Uterus (tissue), 4 donors: ENCODE measurements at places on chromosomes 1 and 21. TPM values are rescaled to one million over a fixed set of nuclear protein-coding genes. Genes with fewer than 3 reads are reported as not detected.

Gene C4BPA
- 1.5 TPM for total RNA-seq

Gene TBX15
- 0.21 TPM for total RNA-seq

Gene PIK3C2B
- 20.6 TPM for total RNA-seq

DNA sequence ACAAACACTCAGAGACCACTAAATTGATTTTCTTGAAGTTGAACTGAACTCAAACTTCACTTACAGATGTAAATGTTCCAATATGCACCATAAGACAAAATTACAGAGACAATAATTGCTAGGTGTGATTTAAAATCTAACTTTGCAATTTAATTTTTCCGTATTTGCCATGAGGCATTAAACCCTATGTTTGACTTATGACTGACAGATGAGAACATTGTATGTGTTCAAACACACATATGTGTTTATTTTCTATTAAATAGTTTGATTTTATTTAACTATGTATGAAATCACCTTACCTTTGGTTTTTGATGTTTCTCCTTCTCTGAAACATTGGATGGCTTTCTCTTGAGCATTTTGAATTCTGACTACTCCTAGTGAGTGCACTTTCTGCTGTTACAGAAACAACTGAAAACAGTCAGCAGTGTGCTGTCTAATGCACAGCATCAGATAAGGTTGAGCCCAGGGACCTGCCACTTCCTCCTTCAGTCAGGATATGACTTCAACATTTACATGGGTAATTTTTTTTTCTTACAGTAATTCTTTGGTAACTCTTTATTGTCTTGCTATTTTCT is at the start of gene SAMSN1:
Gene SAMSN1 (minus strand): TSS at position 410 of the 575 bp plus-strand sequence. CDS start 54 bp downstream, at position 356.
- no peak within 1 kb of the TSS for H3K27ac ChIP-seq
- H3K27me3 ChIP-seq, result no peaks in the 10 kb centered on the region
- DNase-seq, result no peak
- H3K4me3 ChIP-seq, result no peak within 1 kb of the TSS
- H3K36me3 ChIP-seq, result no peaks in the 10 kb centered on the region

GRCh38 chr1:22177354-22178003 is 34.6 kb upstream of the WNT4 start:
- no peaks in the 10 kb centered on the region for H3K36me3 ChIP-seq
- DNase-seq, result no peak
- no peaks in the 10 kb centered on the region for H3K4me1 ChIP-seq

DNA sequence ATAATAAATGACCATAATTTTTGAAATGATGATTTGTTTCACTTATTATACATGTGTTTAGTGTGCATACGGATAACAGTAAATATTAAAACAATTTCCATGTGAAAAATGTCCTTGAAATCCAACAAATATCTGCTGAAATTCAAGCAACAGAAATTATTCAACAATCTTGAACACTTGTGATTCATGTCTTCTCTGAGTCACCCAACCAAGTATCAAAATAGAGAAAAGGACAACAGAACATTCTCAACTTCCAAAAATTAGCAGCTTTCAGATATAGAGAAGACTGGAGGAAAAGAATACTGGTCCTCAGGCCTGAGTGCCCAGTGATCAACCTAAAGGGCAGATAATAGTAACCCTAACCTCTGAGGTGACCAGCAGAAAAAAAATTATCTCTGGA is 90.8 kb downstream of the VAV3 start:
- no peaks in the 10 kb centered on the region for H3K4me1 ChIP-seq
- H3K27me3 ChIP-seq, result no peaks in the 10 kb centered on the region
- no peaks in the 10 kb centered on the region for H3K36me3 ChIP-seq
- no peak overlapping the region for H3K27ac ChIP-seq

- H3K27me3 ChIP-seq, result no peaks in the 10 kb centered on the region
- H3K27ac ChIP-seq, result no peak overlapping the region
- no peak for DNase-seq
- no peaks in the 10 kb centered on the region for H3K36me3 ChIP-seq
- H3K4me1 ChIP-seq, result no peaks in the 10 kb centered on the region
Observed at GRCh38 chr1:107459204-107459904, 318.5 kb downstream of the NTNG1 start.

GRCh38 chr1:172566196-172566997 is 33.4 kb downstream of the SUCO start:
- no peak overlapping the region for H3K4me3 ChIP-seq
- H3K36me3 ChIP-seq, result no peaks in the 10 kb centered on the region
- H3K27me3 ChIP-seq, result no peaks in the 10 kb centered on the region

DNA sequence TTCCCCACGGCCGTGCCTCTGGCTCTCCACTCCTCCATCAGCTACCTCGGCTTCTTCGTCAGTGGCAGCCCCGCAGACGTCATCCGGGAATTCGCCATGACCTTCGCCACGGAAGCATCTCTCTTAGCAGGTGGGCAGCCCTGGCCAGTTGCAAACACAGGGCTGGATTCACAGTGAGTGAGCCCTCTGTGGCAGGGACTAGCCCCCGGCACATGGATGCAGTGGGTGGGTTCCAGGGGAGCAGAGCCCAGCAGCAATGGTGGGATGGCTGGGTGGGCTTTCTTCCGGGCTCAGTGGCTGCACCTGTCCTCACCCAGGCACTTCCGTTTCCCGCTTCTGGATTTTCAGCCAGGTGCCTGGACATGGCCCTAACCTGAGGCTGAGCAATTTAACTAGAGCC is 9.4 kb downstream of the UBASH3A start:
- DNase-seq, result no peak
- H3K36me3 ChIP-seq, result no peaks in the 10 kb centered on the region
- H3K27ac ChIP-seq, result no peak overlapping the region
- no peak overlapping the region for H3K4me3 ChIP-seq
- no peaks in the 10 kb centered on the region for H3K4me1 ChIP-seq
